ENCODE measurements at places on chromosomes 7 and 10.
A peak's percentile ranks its signal among the peaks of the same experiment; 100 is the strongest.

DNA sequence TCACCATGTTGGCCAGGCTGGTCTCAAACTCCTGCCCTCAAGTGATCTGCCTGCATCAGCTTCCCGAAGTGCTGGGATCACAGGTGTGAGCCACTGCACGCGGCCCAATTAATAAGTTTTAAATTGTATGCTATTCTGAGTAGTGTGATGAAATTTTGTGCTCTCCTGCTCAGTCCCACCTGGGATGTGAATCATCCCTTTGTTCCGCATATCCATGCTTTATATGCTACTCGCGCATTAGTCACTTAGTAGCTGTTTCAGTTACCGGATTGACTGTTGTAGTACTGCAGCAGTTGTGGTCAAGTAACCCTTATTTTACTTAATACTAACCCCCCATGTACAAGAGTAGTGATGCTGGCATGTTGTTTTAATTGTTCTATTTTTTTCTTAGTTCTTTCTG, 47.3 kb upstream of the OIT3 start:
- DNase-seq = no peak

DNA sequence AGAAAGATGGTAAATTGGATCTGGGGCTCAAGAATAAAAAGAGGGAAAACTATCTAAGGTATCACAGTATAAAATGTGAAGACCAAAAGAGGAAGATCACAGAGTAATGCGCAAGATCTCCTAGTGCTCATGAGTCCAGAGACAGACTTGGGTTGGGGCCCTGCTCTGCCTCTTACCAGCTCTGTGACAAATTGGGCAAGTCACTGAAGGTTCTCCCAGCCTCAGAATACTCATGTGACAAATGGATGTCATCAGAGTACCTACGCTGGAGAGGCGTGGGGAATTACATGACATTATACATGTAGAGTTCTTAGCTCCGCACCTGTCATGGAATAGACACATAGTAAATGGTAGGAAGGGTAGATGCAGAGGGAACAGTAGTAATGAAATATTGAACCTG, 124.4 kb downstream of the DOCK4 start:
- DNase-seq = no peak

DNA sequence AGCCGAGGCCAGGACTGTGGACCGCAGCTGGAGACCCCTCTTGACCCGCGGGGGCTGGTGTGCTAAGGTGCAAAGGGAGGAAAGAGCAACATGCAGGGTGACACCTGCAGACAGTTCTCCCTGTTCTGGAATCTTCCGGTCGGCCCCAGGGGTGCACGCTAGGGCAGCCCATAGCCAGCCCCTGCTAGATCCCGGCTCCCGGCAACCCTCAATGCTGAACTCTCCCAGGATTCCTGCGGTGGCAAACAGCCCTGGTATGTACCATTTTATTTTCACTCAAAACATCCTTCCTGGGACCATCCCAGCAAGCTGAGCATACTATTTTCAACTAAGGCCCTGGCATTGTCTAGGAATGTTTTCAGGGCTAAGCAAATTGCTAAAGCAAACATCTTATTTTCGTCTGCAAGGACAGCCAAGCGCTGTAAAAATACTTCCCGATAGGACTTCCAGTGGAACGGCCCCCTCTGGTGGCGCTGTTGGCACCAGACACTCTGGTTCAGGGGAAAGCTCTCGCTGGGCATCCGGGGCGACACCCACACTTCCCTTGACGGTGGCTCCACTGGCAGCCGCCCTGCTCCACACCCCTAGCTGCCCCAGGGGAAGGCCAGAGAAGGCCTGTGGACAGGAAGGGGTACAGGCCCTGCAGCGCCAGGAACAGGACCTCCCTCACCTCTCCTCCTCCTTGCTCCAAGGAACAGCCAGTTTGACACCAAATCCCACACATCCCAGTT, 99.4 kb downstream of the CTBP2 start:
- DNase-seq = peak; percentile 77

DNA sequence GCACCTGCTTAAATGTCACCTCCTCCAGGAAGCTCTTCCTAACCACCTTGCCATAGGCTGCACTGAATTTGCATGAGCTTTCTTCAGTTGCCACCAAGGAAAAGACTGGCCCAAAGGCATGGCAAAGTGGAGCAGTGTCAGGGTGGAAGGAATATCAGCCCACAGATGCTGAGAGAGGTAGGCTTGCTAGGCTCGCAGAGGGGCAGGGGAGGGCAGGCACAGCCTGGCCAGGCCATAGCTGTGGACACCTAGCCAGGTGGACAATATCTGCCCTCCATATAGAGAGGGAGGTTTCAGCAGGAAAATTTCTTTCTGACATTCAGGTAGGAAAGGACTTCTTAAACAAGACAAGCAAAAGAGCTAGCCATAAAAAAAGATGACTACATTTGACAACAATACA, 166.3 kb downstream of the GRID1 start:
- no peak for DNase-seq

All from Caco-2 (cell line).